ENCODE measurements at places on chromosomes 12 and 14. TPM values are rescaled to one million over a fixed set of nuclear protein-coding genes. Genes with fewer than 3 reads are reported as not detected.

The PIK3C2G gene
- not detected for total RNA-seq

The CLEC4C gene
- total RNA-seq = not detected

The LRIG3 gene
- total RNA-seq = not detected

The CELA1 gene
- 2.2 TPM for total RNA-seq

The TSPAN8 gene
- total RNA-seq = not detected

The CLEC4A gene
- total RNA-seq = 1.4 TPM

The ACVRL1 gene
- not detected for total RNA-seq

The LRCOL1 gene
- total RNA-seq = not detected

The ASCL1 gene
- total RNA-seq = not detected

The VDR gene
- 0.73 TPM for total RNA-seq

The NKX2-1 gene
- total RNA-seq = not detected

- peak overlapping the region; percentile 57 for H3K4me3 ChIP-seq
- H3K27me3 ChIP-seq = no peaks in the 10 kb centered on the region
- no peak for DNase-seq
- peak overlapping the region; percentile 60 for H3K27ac ChIP-seq
- no peaks in the 10 kb centered on the region for H3K36me3 ChIP-seq
Observed at GRCh38 chr14:65864984-65865383, 452.5 kb downstream of the FUT8 start.

DNA sequence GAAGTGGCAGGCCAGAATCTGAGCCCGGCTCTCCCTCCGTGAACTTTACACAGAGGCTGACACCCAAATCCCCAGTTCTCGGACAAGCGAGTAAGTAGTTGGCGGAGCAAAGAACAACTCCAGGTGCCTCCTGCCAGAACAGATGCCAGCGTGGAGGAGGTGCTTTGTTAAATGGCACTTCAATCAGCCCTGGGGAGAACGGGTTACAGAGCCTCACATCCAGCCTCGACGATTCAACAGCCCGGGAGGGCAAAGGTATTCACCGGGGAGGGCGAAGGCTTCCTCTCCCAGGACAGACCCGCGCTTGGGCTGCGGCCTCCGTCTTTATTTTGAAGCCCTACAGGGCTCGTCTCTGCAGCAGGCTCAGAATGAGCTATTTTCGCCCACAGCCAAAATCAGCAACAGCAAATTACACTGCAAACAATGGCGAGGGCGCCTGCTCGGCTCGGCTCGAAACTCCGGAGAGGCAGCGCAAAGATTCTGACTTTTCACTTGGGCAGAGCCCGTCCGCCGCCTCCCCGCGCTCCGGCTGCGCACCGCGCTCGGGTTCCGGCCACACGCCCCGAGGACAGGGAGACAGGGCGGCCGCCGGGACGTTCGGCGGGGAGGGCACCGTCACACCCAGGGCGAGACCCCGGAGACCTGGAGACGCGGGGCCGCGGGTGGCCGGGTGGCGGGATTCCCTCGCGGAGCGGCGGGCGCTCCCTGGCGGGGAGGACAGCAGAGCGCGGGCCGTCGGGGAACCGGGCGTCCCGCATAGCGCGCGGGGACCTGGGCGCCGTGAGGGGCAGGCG is 811 bp downstream of the TMCC3 start:
- H3K4me3 ChIP-seq = peak overlapping the region; percentile 87
- H3K4me1 ChIP-seq = peaks cover 29% of the 10 kb centered on the region
- H3K27ac ChIP-seq = peak overlapping the region; percentile 41
- DNase-seq = no peak
- peaks cover 40% of the 10 kb centered on the region for H3K27me3 ChIP-seq
- no peaks in the 10 kb centered on the region for H3K36me3 ChIP-seq

DNA sequence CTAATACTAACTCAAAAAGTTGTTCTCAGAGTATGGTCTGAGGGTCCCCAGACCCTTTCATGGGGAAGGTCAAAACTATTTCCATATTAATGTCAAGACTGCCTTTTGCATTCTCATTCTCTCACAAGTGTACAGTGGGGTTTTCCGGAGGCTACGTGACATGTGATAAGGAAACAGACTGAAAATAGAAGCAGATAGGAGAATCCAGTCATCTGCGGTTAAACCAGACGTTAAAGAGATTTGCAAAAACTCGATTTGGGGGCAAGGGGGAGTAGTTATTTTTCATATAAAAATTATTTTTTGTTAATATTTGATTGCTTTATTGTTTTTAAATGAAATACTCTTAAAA is 1.0 kb upstream of the NAP1L1 start:
- no peaks in the 10 kb centered on the region for H3K27me3 ChIP-seq
- peak overlapping the region; percentile 100 for H3K27ac ChIP-seq

- no peaks in the 10 kb centered on the region for H3K36me3 ChIP-seq
- no peaks in the 10 kb centered on the region for H3K27me3 ChIP-seq
- H3K4me1 ChIP-seq = peaks cover 65% of the 10 kb centered on the region
- H3K27ac ChIP-seq = no peak overlapping the region
- H3K4me3 ChIP-seq = peak overlapping the region; percentile 37
Observed at GRCh38 chr12:96395236-96395635, 5.0 kb downstream of the CDK17 start.

GRCh38 chr12:42496886-42497285 is 92.7 kb downstream of the PRICKLE1 start:
- H3K4me1 ChIP-seq = no peaks in the 10 kb centered on the region
- no peak overlapping the region for H3K4me3 ChIP-seq
- no peaks in the 10 kb centered on the region for H3K36me3 ChIP-seq
- DNase-seq = no peak

DNA sequence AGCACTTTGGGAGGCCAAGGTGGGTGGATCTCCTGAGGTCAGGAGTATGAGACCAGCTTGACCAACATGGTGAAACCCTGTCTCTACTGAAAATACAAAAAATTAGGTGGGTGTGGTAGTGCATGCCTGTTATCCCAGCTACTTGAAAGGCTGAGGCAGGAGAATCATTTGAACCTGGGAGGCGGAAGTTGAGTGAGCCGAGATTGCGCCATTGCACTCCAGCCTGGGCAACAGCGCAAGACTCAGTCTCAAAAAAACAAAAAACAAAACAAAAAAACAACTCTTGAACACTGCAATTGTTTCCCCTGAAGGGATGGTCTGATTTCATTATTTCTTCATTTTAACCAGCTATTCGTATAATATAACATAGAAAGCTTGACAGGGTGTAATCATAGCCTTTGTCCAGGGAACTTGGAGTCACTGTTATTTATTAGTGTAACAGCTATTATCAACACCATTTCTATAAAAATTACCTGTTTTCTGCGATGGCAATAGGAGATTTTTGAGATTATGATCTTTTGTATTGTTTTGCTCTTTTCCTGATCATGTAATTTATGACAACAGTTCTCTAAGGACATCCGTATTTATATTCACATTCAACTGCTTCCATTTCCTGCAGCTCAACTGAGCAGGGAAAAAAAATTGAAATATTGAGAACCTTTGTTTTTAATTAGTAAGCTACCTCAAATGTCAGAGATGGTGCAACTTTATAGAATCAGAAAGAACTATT is 94.7 kb downstream of the DIP2B start:
- H3K27ac ChIP-seq = peak overlapping the region; percentile 74
- H3K4me3 ChIP-seq = no peak overlapping the region
- H3K4me1 ChIP-seq = peaks cover 21% of the 10 kb centered on the region
- no peak for DNase-seq
- H3K36me3 ChIP-seq = no peaks in the 10 kb centered on the region

DNA sequence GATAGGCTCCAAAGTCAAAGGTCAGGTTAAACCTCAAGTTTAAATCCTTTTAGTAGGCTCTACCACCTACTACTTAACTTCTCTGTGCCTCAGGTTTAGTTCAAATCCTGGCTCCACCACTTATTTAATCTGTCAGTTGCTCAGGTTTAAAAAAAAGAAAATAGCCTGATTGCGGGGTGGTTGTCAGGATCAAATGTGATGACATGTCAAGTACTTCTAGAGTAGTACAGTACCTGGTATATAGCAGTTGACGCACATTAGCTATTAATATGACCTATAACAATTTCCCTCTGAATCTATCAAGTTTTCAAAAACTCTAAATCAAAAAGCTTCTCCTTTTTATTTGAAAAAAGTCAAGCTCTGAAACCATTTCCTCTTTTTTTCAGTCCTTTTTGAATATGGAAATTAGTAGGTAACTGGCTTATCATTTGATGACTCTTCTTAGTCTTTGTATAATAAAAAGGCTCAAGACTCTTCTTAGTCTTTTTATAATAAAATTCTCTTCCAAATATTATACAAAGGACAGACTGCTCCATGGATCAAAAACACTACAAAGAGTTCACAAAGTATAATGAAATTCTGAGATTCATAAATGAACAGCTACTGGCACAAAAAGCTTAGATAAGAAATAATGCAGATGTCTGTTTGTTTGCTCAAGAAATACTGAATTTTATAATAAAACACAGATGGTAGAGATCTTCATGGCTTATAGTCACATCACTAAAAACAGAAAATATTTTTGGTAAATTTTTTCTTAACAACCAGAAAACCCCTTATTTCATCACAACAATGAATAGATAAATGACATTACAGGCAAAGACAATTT is 5.0 kb downstream of the OSBPL8 start:
- peaks cover 34% of the 10 kb centered on the region for H3K4me1 ChIP-seq
- peak overlapping the region; percentile 44 for H3K27ac ChIP-seq
- DNase-seq = no peak
- no peaks in the 10 kb centered on the region for H3K27me3 ChIP-seq
- peak overlapping the region; percentile 37 for H3K4me3 ChIP-seq

DNA sequence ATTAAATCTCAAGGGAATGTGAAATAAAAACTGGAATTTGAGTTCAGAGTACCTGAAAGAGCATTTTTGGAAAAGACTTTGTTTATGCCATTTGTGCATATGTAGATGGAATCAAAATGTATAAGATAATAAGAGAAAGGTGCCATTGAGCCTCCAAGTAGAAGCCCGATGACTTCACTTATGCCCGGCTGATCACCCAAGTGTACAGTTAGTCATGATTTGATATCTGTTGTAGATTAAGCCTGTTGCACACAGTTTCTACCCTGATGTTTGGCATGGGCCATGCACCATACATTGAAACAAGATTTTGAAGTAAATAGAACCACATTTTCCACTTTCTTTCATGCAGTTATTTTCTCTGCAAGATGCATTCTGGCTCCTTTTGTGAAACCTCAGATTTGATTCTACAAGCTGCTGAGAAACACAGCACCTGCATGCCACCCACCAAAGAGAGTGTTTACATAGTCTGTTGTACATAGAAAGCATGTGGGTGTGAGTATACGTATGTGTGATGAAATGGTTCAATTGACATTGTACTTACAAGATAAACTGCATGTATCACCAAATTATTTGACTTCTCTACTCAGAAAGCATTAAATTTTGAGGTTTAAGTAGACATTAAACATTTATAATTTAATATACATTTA is 772.5 kb downstream of the DIO2 start:
- H3K27ac ChIP-seq = no peak overlapping the region
- H3K27me3 ChIP-seq = no peaks in the 10 kb centered on the region

- peaks cover 31% of the 10 kb centered on the region for H3K27me3 ChIP-seq
- H3K36me3 ChIP-seq = no peaks in the 10 kb centered on the region
- no peak overlapping the region for H3K27ac ChIP-seq
- H3K4me3 ChIP-seq = no peak overlapping the region
Observed at GRCh38 chr12:5473076-5473782, 41.3 kb downstream of the NTF3 start.

DNA sequence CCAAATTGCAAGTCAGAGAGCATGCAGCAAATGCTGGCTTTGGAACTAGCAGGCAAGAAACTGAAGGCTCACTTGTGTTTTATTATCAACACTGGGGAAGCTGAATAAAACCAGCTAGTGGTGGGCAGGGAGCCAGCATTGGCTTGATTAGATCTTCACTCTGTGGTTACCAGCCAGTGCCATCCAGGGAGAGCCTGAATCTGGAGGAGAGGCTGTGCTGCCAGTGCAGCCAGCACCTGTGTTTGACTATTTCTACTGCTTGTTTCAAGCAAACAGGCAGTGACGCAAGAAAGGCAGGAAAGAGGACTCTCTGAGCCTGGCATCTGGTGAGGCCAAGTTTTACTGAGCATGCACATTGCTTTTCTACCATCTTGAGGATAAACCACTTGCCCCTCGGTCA is 247.0 kb downstream of the PHLDA1 start:
- DNase-seq = no peak
- H3K4me3 ChIP-seq = no peak overlapping the region
- H3K4me1 ChIP-seq = peaks cover 6% of the 10 kb centered on the region
- no peak overlapping the region for H3K27ac ChIP-seq

DNA sequence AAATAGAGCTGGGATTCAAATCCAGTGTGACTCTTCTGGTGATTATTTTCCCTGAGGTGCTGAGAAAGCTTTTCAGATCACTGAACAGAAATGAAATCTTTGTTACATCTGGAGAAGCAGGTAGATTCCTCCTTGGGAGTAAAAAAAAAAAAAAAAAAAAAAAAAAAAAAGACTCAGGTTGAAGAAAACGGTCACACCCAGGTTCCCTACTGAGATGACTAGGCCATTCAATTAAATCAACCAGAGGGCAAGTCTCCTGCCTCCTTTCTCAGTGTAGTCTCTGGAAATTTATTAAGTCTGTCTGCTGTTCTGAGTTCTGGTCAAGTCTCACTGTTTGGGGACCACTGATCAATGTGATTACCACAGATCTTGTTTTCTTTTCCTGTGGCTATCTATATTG is 24.0 kb downstream of the ARG2 start:
- peaks cover 3% of the 10 kb centered on the region for H3K4me1 ChIP-seq
- H3K4me3 ChIP-seq = no peak overlapping the region
- no peaks in the 10 kb centered on the region for H3K36me3 ChIP-seq
- DNase-seq = no peak
- no peaks in the 10 kb centered on the region for H3K27me3 ChIP-seq
- H3K27ac ChIP-seq = peak overlapping the region; percentile 66

DNA sequence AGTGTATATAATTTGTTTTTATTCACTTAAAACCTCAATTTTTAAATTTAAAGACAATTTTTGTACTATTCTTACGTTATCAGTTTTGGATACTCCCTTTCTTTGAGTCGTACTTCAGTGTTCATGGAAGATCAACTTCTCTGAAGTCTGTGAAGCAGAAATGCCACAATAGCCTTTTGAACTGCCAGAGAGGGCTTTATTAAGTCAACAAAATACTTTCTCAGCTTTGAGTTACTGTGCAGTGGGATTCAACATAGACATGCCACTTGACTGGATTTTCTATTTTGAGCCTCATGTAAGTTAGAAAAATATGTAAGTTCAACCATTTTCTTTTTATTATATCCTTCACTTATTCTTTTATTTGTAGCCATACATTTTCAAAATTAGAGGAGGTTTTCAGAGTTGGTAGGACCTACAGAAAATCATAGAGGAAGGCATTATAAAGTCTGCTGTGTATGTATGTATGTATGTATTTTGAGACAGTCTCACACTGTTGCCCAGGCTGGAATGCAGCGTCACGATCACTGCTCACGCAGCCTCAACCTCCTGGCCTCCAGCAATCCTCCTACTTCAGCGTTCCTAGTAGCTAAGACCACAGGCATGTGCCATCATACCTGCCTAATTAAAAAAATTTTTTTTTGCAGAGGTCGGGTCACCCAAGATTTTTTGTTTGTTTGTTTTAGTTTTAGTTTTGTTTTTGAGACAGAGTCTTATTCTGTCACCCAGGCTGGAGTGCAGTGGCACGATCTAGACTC is 31.3 kb upstream of the BCAT1 start:
- H3K4me1 ChIP-seq = peaks cover 4% of the 10 kb centered on the region
- H3K27me3 ChIP-seq = peaks cover 5% of the 10 kb centered on the region
- no peak overlapping the region for H3K4me3 ChIP-seq
- no peak overlapping the region for H3K27ac ChIP-seq
- DNase-seq = no peak

Data from naive thymus-derived CD8-positive, alpha-beta T cell (primary cell).